Stimulated activated CD8-positive, alpha-beta memory T cell treated with anti-CD3 and anti-CD28 coated beads, Interleukin-15, amount 100 ng/mL, for 48 hours (primary cell): ENCODE measurements at places on chromosomes 6 and 20.

DNA sequence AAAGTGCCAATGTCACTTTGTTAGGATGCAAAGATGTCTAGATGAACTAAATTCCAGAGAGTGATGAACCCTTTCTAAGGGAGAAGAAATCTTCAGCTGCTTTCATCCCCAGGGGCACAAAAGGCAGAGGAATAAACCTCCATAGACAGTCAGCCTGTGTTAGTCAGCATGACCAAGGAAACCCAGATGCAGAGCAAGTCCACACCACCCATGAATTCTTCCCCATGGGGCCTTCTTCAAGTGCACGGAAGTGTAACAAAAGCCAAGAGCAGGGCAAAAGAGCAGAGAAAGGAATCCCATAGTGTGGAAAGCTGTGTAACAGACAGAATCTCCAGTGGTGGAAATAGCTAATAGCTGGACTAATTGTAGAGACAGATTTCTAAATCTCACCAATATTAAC lies 50.0 kb downstream of the DCDC2 start:
- DNase-seq: no peak

GRCh38 chr6:155126727-155127439 lies 131.8 kb downstream of the TIAM2 start:
- peak; percentile 72 for DNase-seq

- no peak for DNase-seq
Observed at GRCh38 chr6:128358244-128358776, 162.1 kb downstream of the PTPRK start.

GRCh38 chr6:44668976-44669934 lies 281.7 kb downstream of the CDC5L start:
- DNase-seq: no peak

DNA sequence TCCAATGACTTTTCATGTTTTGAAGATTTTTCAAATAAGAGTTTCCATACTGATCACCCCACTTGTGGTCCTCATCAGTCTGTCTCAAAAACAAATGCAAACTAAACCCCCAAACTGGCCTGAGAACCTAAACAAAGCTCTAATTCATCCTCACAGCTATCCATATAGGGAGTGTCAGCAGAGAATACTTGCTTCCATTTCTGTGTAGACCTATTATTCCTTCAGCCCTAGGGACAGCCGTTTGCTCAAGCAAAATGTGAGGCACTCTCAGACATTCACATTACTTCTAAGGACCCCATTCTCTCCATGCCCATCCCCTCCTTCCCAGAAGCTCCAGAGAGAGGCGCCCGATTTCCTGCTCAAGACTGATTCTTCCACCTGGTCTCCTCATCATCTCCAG lies 24.6 kb downstream of the DNAAF9 start:
- DNase-seq: no peak

GRCh38 chr6:135906542-135906941 lies 55.0 kb downstream of the PDE7B start:
- DNase-seq: no peak

DNA sequence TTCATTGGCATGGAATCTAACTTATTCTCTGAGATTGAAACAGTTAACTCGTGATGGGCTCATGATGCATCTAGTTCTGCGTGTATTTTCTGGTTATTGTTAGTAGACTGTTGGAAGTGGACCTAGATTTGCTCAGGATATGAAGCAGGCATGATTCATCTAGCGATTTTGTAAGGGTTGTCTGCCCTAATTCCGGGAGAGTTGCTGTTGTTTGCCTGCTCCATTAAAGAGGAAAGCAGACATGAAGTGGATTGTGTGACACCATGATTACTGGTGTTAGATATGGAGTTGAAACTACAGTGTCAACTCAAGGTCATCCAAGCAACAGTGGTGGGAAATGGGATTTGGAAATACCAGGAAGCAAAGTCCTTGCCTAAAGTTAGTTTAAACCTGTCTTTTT lies 41.0 kb downstream of the SOX4 start:
- DNase-seq: no peak
